Kidney epithelial cell (primary cell): ENCODE measurements at places on chromosomes 7 and 10. TPM values are rescaled to one million over a fixed set of nuclear protein-coding genes. Genes with fewer than 3 reads are reported as not detected.

DNA sequence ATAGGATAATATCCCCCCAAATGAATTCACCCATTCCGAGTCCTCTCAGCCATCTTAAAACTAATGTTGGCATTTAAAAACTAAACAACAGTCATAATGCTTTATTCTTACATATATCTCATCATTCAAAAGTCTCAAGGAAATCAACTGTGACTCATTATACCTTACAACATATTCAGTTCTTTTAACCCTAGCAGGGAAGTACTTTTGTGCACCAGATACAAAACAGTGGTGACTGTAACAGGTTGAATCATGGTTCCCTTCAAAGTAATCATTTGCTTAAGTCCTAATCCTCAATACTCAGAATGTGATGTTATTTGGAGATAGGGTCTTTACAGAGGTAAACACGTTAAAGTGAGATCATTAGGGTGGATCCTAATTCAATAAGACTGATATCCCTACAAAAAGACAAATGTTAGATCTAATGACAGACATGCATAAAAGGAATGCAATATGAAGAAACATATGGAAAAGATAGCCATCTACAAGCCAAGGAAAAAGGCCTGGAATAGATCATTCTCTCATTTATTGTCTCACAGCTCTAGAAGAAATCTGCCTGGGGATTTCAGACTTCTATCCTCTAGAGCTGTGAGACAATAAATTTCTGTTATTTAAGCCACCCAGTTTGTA, 42.3 kb downstream of the RELN start:
- no peak for DNase-seq

- DNase-seq, result peak; percentile 10
Observed at GRCh38 chr7:129161524-129162225, 17.2 kb downstream of the TSPAN33 start.

DNA sequence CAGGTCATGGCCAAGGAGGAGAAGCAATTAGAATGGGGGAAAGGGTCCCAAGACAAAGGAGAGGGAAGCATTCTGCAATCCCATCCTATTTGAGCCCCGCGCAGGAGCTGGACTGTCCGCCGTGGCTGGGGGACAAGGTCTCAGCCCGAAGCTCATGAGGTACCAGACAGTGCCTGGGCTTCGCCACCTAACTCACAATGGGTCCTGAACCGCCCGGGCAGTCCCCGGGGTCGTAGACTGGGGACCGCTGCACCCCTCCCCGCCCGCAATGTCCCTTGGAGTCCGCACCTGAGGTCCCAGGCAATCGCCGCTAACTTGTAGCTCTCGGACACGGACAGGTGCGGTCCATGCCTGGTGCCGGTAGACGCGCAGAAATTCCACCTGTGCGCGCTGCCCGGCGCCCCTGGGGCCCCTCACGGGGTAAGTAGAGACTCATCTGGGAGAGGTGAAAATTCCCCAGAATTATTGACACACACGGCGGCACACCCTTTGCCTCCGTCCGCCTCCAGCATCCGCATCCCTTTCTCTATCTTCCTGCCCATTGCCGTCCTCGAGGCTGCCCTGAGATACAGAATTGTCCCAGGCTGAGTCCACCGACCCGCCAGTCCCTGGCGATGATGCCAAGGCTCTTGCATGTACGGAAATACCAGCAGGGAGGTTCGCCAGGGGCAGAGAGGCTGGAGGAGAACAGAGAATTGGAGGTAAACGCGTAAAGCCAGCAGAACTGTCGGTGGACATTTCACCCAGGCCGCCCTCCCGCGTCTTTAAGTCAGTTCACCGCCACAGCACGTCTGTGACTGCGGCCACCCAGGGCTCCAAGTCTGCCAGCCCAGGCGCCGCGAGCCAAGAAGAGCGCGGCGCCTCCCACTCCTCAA, 1.8 kb downstream of the CHRM2 start:
- no peak for DNase-seq

GRCh38 chr7:151482883-151483710, 36.6 kb downstream of the RHEB start:
- DNase-seq, result no peak

GRCh38 chr7:111290419-111290818, 199.5 kb downstream of the LRRN3 start:
- no peak for DNase-seq

- DNase-seq, result no peak
Observed at GRCh38 chr7:99898023-99898357, 21.2 kb upstream of the OR2AE1 start.

Gene SPDYE11
- not detected in 2 replicates for total RNA-seq

Gene IL6
- 8.5 and 16.2 TPM in 2 replicates for total RNA-seq

Gene TRAPPC14
- 10.4 and 23.1 TPM in 2 replicates for total RNA-seq

Gene AGBL3
- 1.0 and 1.6 TPM in 2 replicates for total RNA-seq

Gene ZNF425
- total RNA-seq, result 3.9 and 5.0 TPM in 2 replicates

Gene SFMBT2
- 3.0 and 3.1 TPM in 2 replicates for total RNA-seq

Gene THSD7A
- total RNA-seq, result 26.2 and 27.3 TPM in 2 replicates
